ENCODE measurements at places on chromosomes 6 and 20.
A peak's percentile ranks its signal among the peaks of the same experiment; 100 is the strongest.

DNA sequence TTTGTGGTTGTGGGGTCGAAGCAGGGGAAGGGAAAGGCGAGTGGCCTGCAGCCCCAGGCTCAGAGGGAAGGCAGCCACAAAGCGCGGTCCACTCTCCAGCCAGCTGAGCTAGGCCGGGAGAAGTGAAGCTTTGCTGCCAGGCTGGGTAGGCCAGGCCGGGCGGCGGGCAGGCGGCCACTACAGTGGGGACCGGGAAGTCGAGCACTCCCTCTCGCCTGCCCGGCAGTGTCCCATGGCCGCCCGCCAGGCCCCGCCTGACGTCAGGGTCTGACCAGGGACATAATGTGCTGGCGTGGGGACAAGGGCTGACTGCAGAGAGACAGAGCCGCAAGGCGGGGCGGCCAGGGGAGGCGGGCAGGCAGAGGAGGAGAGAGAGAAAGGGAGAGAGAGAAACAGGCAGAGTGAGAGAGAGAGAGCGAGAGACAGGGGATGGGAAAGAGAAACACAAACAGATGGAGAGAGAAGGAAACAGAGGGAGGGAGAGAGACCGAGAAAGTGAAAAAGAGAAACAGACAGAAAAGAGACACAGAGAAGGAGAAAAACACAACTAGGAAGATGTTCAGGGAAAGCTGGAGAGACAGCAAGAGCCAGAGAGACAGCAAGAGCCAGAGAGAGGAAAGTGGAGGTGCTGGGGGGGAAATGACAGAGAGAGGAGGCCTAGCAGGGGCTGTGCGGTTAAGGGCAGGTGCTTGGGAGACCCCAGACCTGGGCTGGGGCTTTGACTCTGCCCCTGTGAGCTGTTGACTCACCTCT is 94.5 kb upstream of the PTPN1 start:
- DNase-seq = peak; percentile 64

- DNase-seq = no peak
These were observed 7.0 kb downstream of the TRPC4AP start for GRCh38 chr20:35085477-35086225.

DNA sequence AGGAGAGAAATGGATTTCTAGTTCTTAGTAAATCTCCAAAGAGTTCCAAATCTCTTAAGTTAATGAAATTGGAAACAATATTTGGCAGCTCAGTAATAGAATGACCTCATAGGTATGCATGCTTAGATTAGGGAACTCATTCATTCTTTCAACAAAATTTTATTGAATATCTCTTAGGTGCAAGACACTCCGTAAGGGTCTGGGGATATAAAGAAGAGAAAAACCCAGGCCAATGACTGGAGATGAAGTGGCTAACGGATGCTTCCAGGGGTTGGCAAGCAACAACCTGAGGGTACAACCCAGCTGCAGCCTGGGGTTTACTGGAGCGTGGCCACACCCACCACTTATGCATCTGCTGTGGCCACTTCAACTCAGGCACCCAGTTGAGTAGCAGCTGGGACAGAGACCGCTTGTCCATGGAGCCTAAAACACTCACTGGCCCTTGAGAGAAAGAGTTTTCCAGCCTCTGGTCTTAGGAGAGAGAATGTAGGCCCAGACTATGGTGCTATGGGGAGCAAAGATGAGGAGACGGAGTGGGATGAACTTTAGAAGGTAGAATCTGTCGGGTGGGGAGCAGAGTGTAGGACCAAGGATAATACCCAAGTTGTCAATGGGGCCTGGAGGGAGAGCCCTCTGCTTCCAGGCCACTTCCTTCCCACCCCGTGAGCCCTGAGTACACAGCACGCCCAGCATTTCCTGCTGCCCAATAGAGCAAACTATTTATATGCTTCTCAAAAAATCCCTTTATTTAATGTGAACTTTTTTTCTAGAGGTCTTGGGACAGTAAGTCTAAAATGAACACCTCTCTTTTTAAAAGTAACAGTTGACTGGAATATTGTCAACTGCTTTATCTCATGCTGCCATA is 46.8 kb upstream of the PXDC1 start:
- DNase-seq = peak; percentile 50

DNA sequence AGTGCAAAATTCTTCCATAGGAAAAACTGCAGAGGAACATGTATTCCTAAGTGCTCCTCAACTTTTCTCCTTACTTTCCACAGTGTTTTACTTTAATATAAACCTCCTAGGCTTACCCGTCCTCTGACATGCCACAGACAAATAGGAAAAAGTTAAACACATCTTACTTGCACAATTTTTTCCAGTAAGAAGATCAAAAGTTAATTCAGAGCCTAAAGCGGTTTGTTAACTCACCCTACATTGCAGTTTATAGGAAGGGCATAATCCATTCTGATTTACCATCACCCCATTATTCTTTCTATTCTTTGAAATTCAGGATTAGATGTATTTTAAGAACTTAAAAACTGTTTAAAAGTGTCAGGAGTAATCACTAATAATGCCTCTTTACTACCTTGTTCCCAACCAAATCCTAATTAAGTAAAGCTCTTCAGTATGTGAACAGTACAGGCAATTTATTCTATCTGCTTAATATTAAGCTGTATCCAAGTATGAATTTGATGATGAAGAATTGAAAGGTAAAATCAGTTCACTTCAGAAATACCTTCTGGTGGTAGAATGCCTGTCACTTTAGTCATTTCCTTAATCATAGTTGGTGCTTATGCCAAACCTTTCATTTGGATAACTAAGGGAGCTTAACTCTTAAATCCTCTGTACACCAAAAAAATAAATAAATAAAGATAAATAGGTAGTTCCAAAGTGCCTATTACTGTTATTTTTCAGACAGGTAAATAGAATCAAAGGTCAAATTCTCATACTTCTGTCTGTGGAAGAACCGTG is 292.0 kb downstream of the ALDH8A1 start:
- DNase-seq = no peak

- no peak for DNase-seq
These were observed 147.5 kb downstream of the BCAS1 start for GRCh38 chr20:53922901-53923314.

- DNase-seq = peak; percentile 69
These were observed 95.5 kb downstream of the NCR2 start for GRCh38 chr6:41430875-41431274.

DNA sequence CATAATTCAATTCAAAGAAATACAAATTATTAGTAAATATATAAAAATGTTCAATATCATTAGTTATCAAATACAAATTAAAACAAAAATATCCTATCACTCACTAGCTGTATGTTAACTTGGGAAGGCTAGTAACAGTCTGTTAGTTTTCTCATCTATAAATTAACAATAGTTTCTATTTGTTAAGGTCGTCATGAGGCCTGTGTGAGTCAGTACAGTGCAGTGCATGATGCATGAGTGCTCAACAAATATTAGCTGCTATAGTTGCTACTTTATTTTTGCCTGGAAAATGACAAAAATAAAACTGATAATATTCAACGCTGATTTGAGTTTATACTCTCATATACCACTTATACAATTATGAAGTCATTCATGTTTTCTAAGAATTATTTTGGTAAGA is 401.6 kb upstream of the RUNX2 start:
- DNase-seq = no peak

All from urothelium cell line (cell line).